Endothelial cell (in vitro differentiated cells): ENCODE measurements at places on chromosomes 13 and 19.
A peak's percentile ranks its signal among the peaks of the same experiment; 100 is the strongest.

- H3K27ac ChIP-seq = no peak overlapping the region
- H3K4me3 ChIP-seq = no peak overlapping the region
- no peak for DNase-seq
- H3K27me3 ChIP-seq = peaks cover 6% of the 10 kb centered on the region
- peaks cover 17% of the 10 kb centered on the region for H3K36me3 ChIP-seq
Observed at GRCh38 chr19:15864824-15865223, 33.0 kb downstream of the CYP4F2 start.

- peak overlapping the region; percentile 45 for H3K27ac ChIP-seq
- no peak overlapping the region for H3K4me3 ChIP-seq
- peaks cover 4% of the 10 kb centered on the region for H3K36me3 ChIP-seq
- H3K27me3 ChIP-seq = peaks cover 2% of the 10 kb centered on the region
Observed at GRCh38 chr13:32432856-32433255, 4.9 kb upstream of the N4BP2L1 start.

- H3K27ac ChIP-seq = no peak overlapping the region
- DNase-seq = peak; percentile 25
- no peak overlapping the region for H3K4me3 ChIP-seq
- peaks cover 6% of the 10 kb centered on the region for H3K27me3 ChIP-seq
- no peaks in the 10 kb centered on the region for H3K4me1 ChIP-seq
Observed at GRCh38 chr19:57103573-57104277, 16.1 kb upstream of the USP29 start.

DNA sequence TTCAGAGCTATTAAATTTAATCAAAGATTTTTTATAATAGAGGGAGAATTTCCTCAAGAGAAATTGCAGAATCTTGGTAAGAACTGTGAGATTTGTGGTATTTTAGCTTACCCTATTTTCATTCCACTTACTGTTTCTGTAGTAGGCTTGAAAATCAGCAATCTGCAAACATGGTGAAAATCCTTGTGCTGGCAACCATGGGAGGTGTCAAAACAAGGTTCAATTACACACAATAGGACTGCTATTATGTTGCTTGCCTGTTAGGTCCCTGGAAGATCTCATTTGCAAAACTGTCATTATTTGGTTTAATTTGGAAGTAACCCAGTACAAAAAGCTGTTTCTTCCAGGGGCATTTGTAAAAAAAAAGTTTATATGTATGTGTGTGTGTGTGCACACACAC is 662.8 kb upstream of the SLITRK6 start:
- no peak overlapping the region for H3K27ac ChIP-seq
- DNase-seq = no peak
- H3K27me3 ChIP-seq = no peaks in the 10 kb centered on the region
- H3K4me3 ChIP-seq = no peak overlapping the region

DNA sequence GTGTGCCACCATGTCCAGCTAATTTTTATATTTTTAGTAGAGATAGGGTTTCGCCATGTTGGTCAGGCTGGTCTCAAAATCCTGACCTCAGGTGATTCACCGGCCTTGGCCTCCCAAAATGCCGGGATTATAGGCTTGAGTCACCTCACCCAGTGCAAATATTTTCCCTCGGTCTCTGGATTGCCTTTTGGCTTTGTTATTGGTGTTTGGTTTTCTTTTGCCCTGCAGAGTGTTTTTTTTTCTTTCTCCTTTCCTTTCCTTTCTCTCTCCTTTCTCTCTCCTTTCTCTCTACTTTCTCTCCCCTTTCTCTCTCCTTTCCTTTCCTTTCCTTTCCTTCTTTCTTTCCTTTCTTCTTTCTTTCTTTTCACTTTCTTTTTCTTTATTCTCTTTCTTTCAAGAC is 33.2 kb downstream of the KDM4B start:
- H3K4me1 ChIP-seq = peaks cover under 1% of the 10 kb centered on the region
- DNase-seq = no peak
- peaks cover 5% of the 10 kb centered on the region for H3K36me3 ChIP-seq
- no peak overlapping the region for H3K4me3 ChIP-seq
- peaks cover 5% of the 10 kb centered on the region for H3K27me3 ChIP-seq
